ENCODE measurements at places on chromosomes 7 and 10. TPM values are rescaled to one million over a fixed set of nuclear protein-coding genes. Genes with fewer than 3 reads are reported as not detected.

- DNase-seq, result no peak
These were observed 60.9 kb downstream of the ARMC3 start for GRCh38 chr10:22988581-22989360.

DNA sequence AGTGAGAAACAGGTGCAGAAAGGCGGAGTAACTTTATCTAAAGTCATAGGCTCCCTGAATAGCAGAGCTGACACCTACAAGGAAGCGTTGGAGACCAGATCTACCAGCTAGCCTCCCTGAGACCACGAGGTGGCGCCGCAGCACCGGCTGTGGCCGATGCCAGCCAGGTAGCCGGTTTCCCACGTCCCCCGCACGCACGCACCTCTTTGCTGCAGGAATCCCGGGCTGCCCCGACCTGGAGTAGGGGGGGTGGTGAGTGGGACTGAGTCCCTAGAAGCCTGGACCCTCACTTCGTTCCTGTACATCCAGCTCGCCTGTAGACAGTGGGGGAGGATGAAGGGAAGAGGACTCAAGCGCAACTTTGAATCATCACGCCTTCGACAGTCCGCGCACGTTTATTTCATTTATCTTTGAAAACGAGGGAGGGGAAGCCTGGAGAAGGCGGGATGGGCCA is 3.7 kb downstream of the ELOVL3 start:
- peak; percentile 89 for DNase-seq

DNA sequence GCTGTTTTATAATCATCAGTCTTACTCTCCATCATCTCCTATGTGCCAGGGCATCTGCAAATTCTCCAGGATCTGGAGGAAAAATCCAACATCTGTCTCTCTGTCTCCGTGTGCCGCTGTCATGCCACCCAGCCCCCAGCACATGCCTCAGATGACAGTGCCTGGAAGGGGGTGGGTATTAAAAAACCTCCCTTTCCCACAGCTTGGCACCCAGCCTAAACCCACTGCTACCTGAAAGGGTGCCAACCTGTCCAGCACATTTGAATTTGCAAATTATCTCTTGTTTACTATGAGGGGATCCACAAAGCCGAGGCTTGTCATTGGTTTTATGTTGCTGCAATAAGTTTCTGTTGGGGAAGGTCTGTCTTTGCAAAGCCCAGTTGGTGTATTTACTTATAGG is 73.1 kb downstream of the EMX2 start:
- no peak for DNase-seq

DNA sequence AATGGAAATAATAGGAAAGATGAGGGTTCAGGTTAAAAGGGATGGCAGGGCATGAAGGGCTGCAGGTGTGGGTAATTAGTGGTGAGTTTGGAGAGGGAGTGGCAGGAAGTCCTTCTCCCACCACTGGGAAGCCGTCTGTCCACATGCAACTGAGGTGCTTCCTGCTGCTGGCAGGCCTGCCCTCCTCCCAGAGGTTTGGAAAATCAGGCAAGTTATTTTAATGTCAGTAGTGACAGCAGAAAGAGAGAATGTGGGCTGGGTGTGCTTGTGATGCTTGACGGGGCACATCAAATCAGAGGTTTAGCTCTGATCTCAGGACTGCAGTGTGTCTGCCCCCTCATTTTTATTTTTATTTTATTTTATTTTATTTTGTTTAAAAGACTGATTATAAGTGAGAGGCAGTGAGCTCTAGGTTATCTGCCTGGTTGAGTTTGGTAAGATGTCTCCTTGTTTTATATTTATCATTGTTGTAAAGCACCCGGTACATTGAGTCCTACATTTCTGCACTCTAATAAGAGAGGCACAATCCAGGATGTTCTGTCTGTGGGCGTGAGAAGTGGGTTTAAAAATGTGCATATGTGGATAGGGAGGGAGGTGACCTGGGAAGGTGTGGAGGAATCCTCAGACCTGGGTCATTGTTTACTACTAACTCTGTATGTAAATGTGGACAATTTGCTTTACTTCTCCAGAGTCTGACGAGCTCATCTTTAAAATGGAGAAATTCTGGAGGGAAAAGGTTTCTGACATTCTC is 504.4 kb downstream of the LRMDA start:
- no peak for DNase-seq

Gene IFIT1
- polyA plus RNA-seq, result 40.9 TPM

- no peak for DNase-seq
These were observed 25.0 kb downstream of the ZPBP start for GRCh38 chr7:50068026-50068425.

DNA sequence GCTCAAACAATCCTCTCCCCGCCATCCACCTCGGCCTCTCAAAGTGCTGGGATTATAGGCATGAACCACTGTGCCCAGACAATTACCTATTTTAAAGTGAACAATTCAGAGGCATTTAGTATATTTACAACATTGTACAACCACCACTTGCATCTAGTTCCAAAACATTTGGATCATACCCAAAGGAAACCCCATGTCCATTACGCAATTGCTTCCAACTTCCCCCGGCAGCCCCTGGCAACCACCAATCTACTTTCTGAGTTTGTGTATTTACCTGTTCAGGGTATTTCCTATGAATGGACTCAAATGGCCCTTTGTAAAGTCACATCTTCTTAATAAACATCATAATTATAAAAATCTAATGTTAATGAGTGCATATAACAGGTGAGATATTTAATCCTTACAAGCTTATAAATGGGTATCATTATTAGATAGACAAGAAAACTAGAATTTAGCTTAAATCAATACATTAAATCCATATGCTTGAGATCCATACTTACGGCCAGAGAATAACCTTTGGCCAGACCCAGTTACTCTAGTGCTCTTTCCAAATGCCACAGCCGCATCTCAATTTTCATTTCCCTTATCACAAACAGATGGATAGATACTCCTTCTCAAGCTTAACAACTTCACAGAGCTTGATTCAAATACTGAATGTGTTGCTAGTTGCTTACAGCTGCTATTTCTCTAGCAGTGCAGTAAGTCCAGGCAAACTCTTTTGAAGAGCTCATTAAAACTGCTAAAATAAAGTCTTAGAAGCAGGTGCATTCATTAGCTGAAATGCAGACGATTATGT is 133.4 kb upstream of the MKLN1 start:
- DNase-seq, result no peak

DNA sequence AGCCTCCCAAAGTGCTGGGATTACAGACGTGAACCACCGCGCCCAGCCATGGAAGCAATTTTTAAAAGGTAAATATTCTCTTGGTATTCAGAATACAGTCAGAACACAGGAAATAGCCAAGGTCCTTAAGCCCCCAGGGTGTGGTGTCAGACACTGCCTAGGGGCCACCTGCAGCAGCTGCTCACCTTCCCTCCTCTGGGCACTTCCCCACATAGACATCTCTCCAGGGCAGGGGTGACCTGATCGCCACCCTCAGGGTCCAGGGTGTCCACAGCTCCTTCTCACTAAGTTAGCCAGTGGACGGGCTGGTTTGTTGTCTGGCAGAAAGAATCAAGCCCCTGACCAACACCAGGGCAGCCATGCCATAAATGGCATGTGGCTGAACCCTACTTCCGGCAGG is 15.9 kb downstream of the URGCP start:
- DNase-seq, result no peak

GRCh38 chr10:94137747-94138146 is 144.0 kb downstream of the PLCE1 start:
- DNase-seq, result no peak

DNA sequence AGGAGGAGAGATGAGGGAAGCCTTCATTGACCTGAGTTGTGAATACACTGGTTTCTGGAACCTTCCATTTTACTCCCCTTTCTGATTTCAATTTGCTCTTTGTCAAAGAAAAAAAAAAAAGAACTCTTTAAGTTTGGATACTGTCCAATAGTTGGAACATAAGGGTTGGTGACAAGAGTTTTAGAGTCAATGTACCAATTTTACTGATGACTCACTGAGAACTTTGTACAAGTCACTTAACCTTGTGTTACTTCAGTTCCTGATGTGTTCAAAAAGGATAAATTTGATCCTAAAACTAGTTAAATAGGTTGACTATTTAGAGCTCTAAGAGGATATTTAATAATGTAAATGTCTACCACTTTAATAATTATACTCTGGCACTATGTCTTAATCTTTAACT is 4.1 kb upstream of the CDK14 start:
- DNase-seq, result no peak

- DNase-seq, result peak; percentile 90
These were observed 210.1 kb downstream of the TNS3 start for GRCh38 chr7:47371733-47372368.

GRCh38 chr10:33509231-33509831 is 174.9 kb upstream of the NRP1 start:
- DNase-seq, result peak; percentile 66

GRCh38 chr10:96513305-96513697 is 425 bp downstream of the TLL2 start:
- no peak for DNase-seq

GRCh38 chr7:94089806-94090205 is 85.7 kb upstream of the BET1 start:
- no peak for DNase-seq

Gene PLEKHS1
- polyA plus RNA-seq, result 0.17 TPM

DNA sequence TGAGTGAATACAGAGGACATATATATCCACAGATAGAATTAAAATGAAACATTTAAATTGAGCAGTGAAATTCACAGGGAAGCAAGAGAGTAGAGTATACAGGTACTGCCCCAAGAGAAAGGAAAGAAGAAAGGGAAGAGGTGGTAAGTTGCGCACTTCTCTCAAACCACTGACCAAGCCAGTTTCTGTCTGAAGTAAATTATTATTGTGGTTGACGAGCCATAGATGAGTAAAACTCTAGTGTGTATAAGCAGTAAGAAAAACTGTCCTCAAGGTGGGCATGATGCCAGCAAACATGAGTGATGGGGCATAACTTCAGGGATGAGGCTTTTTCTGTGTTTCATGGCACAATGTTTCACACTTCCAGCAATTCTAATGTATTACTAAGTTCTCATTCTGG is 4.4 kb upstream of the BET1 start:
- DNase-seq, result no peak

- no peak for DNase-seq
These were observed 37.3 kb upstream of the TPST1 start for GRCh38 chr7:66167773-66168387.

GRCh38 chr7:128020159-128020558 is 11.1 kb downstream of the LRRC4 start:
- DNase-seq, result no peak

GRCh38 chr10:83943920-83944319 is 195.4 kb upstream of the GHITM start:
- DNase-seq, result no peak

DNA sequence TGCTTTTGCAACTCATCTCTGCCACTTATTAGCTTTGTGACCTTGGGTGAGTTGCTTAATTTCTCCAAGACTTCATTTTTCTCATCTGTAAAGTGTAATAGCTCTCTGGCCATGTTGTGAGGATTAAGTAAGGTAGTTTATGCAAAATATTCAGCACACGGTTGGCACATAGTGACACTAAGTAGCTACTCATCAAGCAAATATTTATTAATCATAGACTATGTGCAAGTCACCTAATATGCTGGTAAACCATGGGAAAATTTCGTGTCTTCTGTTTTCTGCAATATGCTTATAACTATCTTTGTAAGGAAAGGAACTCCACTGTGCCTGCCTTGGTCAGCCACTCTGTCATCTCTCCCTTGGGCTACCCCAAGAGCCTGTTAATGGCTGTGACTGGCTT is 50.3 kb upstream of the EGR2 start:
- DNase-seq, result no peak

GRCh38 chr7:84092207-84092606 is 102.4 kb downstream of the SEMA3A start:
- DNase-seq, result peak; percentile 61

DNA sequence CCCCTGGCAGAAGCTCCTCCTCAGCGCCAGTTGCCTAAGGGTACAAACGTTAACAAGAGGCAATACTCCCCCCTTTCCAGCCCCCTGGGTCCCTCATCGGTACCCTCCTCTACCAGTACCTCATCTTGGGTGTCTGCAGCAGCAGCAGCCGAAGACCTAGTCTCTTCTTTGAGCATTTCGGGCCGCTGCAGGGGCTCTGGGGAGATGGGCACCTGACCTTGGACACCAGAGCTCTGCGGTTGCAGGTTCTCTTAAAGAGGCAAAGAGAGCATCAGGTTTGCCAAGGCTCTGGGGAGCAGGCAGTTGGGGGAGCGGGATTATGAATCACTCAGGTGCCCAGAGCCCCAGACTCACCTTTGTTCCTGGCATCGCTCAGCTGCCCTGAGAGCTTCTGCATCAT is 3.5 kb downstream of the FBXL15 start:
- DNase-seq, result peak; percentile 54

All from kidney (tissue), 22 donors.